KBM-7 (cell line): ENCODE measurements at places on chromosomes 5 and 9.
A peak's percentile ranks its signal among the peaks of the same experiment; 100 is the strongest.

- no peak for DNase-seq
Observed at GRCh38 chr9:135074354-135075233, 12.9 kb upstream of the OLFM1 start.

DNA sequence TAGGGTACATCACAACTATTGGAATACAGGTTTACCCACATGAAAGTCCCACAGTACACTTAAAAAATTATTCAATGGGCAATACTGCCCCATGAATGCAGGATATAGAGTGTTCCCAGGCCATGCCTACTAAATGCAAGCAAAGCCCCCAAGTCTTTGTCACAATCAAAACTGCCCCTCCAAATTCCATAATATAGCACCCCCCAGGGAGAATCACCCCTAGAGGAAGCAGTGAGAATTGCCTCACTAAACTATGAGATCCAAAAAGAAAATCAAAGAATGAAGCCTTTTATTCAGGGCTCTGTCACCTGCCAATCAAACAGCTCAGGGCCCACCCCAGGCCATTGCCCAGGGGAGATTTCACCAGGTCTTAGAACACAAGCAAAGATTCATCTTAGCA, 90.8 kb downstream of the ATPSCKMT start:
- no peak for DNase-seq

GRCh38 chr9:70693186-70693585, 278.7 kb upstream of the KLF9 start:
- no peak for DNase-seq

- DNase-seq = peak; percentile 16
Observed at GRCh38 chr9:133589454-133590227, 19.5 kb downstream of the FAM163B start.

DNA sequence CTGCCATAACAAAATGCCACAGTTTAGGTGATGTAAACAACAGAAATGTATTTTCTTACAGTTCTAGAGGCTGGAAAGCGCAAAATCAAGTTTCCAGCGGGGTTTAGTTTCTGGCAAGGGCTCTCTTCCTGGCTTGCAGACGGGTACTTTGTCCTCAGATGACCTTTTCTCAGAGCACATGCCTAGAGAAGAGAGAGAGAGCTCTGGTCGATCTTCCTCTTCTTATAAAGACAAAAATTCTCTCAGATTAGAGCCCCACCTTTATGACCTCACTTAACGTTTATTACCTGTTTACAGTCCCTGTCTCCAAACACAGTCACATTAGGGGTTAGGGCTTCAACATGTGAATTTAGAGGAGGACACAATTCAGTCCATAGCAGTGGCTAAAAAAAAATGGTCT, 119.7 kb downstream of the CETN3 start:
- peak; percentile 51 for DNase-seq

GRCh38 chr5:67176936-67177335, 19.7 kb downstream of the CD180 start:
- peak; percentile 65 for DNase-seq

DNA sequence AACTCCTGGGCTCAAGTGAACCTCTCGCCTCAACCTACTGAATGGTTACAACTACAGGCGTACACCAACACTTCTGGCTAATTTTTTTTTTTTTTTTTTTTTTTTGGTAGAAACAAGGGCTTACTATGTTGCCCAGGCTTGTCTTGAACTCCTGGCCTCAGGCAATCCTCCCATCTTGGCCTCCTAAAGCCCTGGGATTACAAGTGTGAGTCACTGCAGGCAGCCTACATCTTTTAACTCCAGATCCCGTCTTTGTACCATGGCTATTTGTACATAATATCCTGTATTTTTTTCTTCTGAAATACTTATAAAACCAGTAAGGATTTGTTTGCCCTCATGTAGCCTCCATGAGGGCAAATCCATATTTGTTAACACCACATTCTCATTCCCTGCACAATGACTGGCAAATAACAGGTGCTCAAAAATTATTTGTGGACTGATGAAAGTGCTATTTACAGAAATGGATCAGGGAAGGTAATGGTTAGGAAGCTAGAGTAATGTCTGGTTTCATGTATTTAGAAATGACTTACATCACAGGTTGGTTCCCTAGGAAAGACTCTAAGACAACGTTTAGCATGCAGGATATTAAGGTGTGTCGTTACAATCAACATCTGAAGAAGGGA, 51.9 kb upstream of the POU5F2 start:
- DNase-seq = no peak

- no peak for DNase-seq
Observed at GRCh38 chr9:105065098-105066088, 137.4 kb upstream of the ABCA1 start.

DNA sequence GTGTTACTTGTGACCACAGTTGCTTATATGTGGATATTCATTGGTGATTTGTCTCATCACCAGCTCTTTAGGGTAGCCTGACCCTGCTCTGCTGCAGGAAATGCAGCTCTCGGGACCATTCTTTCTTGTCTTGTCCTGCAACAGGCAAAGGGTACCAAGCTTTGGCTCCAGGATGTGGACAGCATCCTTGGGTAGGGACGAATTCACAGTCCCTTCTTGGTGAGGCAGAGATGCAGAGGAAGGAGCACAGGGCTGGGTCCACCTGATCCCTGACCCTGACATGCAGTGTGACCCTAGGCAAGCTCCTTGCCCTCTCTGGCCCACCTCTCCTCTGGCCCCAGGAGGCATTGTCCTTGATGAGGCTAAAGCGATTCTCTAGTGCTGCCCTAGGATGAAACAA, 37.0 kb upstream of the SYNPO start:
- no peak for DNase-seq

DNA sequence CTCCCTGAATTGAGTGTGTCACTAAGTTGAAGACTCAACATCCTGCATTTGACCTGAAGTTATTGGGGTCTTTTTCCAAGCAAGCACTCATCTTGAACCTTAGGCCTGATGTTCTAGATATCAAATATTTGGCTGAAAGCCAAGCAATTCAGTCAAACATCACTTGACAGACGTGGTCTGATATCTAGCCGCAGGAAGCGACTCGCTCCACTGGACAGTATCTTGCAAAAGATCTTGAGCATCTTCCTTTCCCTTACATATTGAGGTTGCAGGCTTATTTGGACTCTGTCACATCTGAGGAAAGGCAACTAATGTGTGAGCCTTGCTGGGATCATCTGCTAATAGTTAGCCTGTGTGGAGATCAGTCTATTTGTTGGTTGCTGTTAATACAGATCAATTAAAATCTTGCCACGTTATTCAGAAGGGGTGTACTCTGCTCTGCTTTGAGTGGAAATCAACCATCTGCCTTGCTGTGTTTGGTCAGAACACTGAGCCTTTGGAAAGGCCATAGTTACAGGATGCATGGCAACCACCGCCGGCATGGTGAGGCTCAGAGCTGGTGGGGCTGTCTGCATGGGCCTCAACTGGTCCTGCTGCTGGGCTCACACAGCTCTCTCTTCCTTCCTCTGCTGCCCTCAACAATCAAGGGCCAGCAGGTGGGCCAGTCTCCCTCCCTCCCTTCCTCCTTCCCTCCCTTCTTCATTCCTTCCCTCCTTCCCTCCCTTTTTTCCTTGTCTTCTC, 166.9 kb upstream of the KLF9 start:
- peak; percentile 18 for DNase-seq

DNA sequence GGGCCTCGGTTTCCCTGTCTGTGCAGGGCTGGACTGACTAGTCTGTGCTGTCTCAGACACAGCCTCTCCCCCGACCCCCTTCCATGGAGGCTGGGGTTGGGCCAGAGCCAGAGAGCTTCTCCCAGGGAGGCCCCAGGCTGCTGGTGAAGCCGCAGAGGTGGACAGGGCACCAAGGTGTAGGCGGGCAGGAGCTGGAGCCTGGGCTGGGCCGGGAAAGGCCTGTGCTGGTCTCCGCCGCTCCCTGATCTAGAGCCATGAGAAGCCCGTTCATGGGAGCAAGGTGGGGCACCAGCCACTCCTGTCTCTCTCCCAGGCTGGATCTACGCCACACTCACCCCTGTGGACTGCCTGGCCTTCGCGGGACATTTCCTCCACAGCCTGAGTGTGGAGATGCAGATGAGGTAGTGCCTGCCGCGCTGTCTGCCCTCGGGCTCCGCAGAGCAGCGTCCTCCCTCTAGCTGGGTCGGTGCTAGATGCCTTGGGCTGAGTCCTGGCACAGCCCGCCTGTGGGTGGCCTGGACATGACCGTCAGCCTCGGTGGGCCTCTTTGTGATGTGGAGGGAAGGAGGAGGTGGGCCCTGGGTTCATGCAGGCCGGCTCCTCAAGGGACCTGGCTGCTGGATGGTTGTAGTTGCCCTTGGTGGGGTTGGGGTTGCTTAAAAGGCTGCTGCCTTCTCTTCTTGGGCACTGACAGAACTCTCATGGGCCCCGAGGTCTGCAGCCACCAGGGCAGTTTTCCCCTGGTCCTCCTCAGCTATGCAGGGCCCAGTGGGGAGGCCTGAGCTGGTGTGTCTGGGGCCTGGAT, 79.4 kb downstream of the PHF2 start:
- DNase-seq = no peak

DNA sequence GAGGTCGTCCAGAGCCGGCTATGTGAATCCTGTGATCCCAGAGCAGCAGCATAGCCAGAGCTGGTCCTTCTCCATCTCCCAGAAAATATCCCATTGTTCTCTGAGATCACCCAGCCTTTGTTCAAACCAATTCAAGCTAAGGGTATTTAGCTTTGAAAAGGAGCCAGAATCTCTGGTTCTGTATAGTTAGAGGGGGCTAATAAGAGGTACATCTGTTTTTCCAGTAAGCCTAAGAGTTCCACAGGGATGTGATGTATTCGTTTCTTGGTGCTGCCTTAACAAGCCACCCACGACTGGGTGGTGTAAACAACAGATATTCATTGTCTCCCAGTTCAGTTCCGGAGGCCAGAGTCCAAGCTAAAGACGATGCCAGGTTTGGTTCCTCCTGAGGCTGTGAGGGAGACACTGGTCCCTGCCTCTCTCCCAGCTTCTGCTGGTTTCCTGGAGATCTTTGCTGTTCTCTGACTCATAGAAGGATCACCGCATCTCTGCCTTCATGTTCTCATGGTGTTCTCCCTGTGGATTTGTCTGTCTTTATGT, 344.8 kb downstream of the MTRR start:
- no peak for DNase-seq

- DNase-seq = no peak
Observed at GRCh38 chr5:153798830-153799229, 239.9 kb downstream of the FAM114A2 start.

DNA sequence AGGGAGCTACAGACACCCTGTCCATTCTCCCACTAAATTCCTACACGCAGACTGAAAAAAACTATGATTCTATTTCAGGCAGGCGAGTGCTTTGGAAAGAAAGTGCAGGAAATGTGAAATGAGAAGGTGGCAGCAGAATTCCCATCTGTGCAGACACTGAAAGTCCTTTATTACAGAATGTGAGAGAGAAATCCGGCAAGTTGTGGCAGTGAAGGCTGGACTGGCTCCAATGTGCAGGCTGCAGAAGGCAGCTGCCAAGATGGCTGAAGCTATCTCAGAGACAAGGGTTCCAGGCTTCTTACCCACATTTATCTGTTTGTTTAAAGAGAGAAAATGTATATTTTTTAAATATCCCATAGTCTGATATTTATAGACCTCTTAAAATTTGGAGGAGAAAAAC, 161.8 kb upstream of the VLDLR start:
- DNase-seq = no peak

- DNase-seq = no peak
Observed at GRCh38 chr5:96121364-96121763, 159.7 kb upstream of the ELL2 start.

GRCh38 chr9:127562841-127563401, 49.2 kb upstream of the STXBP1 start:
- DNase-seq = no peak

- no peak for DNase-seq
Observed at GRCh38 chr9:95778957-95779356, 96.5 kb upstream of the ERCC6L2 start.

DNA sequence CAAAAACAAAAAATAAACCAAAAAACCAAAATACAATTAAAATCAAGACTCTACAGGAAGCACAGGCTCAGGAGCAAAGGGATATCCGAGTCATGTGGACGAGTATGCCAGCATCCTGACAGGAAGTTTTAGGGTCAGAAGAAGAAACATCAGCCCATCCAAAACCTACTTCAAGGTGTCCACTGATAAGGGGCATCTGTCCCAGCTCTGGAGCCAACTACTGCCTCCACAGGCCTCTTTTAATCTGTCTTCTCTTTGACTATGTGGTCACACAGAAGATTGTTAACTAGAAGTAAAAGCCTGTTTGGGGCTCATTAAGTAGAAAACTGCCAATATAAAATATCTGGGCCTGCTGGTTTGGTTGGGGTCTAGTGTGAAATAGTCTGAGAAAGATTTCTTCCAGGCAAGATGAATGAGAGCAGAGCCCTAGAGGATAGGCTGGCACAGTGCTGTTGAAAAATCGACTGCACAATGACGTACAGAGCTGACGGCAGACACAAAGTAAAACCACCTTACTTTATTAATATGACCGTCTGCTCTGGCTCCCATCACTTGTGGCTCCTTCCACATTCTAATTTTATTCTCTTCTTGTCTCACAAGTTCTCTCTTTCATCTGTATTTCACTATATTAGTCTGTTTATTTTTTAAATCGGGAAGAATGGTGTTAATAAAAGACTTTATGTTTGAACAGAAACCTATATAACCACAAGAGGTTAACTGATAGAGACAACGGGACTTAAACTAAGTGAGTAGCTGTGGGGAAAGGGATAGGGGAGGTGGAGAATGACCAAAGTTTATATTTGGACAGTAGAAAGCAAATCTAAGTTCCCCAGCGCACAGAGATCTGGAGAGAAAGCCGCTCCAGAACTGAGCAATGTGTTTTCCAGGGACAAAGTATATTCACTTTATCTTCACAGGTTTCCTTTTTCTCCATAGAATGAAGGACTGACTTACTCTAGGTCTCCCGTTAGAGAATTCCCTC, 22.9 kb upstream of the MSH3 start:
- DNase-seq = no peak

DNA sequence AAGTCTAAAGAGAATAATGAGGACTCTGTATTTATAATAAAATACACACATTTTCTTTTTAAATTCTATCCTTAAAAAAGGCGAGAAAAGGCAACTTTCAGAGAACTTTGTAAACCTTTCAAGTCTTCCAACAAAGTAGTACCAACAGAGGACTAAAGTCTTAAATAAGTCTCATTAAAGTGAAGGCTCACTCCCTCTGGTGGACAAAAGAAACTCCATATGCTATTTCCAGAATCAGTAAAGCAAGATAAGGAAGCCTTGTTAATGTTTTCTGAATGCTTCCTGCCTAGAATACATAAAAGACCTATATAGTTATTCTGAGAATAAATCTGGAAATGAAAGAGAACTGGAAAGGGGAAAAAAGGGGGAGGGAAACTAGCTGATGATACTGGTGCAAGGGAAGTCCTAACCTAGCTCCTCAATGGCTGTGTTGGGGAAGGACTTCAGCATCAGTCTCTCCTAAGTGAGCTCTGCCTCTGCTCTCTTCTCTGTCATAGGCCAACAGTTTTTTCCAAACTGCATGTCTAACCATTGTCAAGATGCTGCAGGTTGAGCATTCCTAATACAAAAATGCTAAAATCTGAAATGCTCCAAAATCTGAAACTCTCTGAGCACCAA, 7.2 kb downstream of the HMGCS1 start:
- peak; percentile 72 for DNase-seq

GRCh38 chr9:19488721-19489120, 79.9 kb downstream of the ACER2 start:
- DNase-seq = no peak

- DNase-seq = no peak
Observed at GRCh38 chr9:36192196-36192595, 1.5 kb downstream of the CLTA start.
